ENCODE measurements at places on chromosomes 2 and 18. TPM values are rescaled to one million over a fixed set of nuclear protein-coding genes. Genes with fewer than 3 reads are reported as not detected.

GAREM2 gene
- total RNA-seq, result 4.7 TPM

GALR1 gene
- 0.36 TPM for total RNA-seq

SERPINB13 gene
- total RNA-seq, result not detected

BMP10 gene
- 0.27 TPM for total RNA-seq

SFT2D3 gene
- total RNA-seq, result 10.2 TPM

SPIRE1 gene
- total RNA-seq, result 18.9 TPM

SUCLG1 gene
- 168 TPM for total RNA-seq

SERPINB4 gene
- not detected for total RNA-seq

TNS1 gene
- 27.6 TPM for total RNA-seq

GPR39 gene
- 14.5 TPM for total RNA-seq

C2orf80 gene
- total RNA-seq, result not detected

ZBTB7C gene
- total RNA-seq, result 1.0 TPM

Data from hepatocyte (in vitro differentiated cells).